ENCODE measurements at places on chromosomes 3 and 15.

- no peak for DNase-seq
Measured at GRCh38 chr3:46057716-46058115, 30.4 kb upstream of the XCR1 start.

DNA sequence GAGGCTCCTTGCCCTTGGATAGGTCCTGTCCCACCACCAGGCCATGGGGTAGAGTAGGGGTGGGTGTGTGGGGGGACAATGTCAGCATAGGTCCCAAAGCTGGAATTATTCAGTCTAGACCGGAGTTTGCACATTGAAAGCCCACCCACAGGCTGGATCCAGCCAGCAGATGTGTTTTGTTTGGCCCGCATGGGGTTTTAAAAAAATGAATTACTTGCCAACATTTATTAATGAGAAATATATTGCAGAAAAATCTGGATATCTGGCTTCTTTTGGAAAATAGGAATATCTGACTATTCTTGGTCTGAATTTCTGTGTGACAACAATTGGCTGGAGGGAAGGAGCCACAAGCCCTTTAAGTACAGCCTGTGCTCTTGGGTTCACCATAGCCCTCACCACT, 17.3 kb upstream of the LRIG1 start:
- DNase-seq, result no peak

GRCh38 chr15:77186594-77187011, 115.7 kb upstream of the TSPAN3 start:
- no peak for DNase-seq

GRCh38 chr3:167918008-167918596, 177.6 kb downstream of the GOLIM4 start:
- no peak for DNase-seq

DNA sequence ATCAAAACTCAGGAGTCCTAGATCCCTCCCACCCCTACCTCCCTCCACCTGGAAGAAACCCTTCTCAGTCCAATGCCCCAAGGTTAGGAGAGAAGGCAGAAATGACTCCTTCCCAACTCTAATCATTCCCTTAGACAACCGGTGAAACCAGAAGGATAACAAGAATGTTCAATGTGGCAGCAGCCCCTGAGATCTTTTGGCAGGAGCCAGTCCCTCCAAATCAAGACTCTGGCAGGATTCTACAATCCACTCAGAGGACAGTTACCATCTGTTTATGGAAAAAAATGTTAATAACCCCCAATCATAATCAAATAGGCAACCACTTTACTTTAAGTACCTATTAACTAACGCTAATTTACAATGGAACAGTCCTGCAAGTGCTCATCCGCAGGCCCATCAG, 136.5 kb downstream of the NTRK3 start:
- DNase-seq, result no peak

GRCh38 chr3:178517665-178518334, 18.4 kb upstream of the KCNMB2 start:
- no peak for DNase-seq

DNA sequence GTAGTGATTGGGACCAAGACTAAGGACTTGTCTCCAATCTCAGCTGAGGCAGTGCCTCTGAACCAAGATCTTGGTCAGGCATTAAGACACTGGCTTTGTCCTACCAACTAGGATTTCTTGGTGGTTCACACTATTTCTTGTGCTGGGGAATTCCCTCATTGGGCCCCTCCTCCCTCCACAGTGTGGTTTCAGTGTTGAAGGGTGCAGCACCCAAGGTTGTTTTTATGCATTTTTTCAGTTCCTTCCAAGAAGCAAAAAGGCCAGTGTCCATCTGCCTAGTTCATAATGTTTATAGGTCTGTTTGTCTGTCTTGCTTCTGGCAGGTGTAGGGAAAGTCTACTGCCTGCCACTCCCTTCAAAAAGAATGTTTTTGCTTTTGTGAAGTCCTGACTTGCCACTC, 10.6 kb upstream of the ITPKA start:
- DNase-seq, result no peak

DNA sequence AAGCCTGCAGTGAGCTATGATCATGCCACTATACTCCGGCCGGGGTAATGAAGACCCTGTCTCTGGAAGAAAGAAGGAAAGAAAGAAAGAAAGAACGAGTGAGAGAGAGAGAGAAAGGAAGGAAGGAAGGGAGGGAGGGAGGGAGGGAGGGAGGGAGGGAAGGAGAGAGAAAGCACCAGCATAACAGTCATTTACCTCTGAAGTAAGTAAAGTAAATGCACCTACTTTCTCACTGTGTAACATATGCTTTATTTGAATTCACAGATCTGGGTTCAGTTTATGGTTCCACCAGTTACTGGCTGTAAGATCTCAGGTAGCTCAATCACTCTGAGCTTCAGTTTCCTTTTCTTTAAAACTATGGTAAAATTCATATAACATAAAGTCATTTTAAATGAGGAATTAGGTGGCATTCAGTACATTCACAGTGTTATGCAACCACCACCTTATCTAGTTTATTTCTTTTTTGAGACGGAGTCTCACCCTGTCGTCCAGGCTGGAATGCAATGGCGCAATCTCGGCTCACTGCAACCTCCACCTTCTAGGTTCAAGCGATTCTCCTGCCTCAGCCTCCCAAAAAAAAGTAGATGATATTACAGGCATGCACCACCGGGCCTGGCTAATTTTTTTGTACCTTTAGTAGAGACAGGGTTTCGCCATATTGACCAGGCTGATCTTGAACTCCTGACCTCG, 16.1 kb upstream of the RAD54L2 start:
- no peak for DNase-seq

- DNase-seq, result no peak
Measured at GRCh38 chr3:44835684-44836083, 26.0 kb upstream of the TMEM42 start.

GRCh38 chr3:30639937-30640336, 33.5 kb downstream of the TGFBR2 start:
- no peak for DNase-seq

GRCh38 chr3:27752926-27753325, 30.8 kb upstream of the EOMES start:
- DNase-seq, result no peak

DNA sequence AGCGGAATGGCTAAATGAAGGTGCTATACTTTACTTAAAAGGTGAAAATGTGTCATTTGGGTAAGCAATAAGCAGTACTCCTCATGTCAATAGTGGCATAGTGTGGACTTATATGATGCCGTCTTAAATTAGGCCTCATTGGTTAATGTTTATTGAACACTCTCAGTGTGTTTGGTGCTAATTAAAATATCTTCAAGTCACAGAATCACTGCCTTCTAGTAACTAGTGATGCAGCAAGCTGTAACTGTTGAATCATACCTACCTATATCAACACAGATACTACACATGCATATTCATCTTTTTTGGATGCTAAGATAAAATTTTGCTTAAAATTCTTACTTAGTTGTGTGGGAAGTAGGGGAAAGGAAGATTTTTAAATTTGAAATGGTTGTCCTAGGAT, 30.7 kb downstream of the ARHGAP31 start:
- no peak for DNase-seq

DNA sequence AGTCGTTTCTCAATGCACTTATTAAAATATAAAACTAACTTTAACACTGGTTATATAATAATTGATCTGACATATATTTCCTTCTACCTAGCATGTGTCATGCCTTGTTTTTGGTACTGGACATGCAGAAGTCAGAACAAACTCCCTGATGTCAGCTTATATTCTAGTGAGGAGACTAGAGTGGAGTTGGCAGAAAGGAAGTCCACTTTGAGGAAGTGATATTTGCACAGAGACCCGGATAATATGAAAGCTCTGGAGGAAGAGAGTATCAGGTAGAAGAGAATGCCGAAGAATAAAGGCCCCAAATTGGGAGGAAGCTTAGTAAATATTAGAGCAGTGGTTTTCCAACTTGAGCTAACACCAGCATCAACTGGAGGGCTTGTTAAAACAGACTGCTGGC, 24.6 kb upstream of the ZNF280D start:
- DNase-seq, result no peak

All from activated gamma-delta T cell treated with anti-CD3 and anti-CD28 coated beads, Interleukin-2, amount 50 U/mL, for 16 hours (primary cell).